ENCODE measurements at places on chromosomes 7 and 10. TPM values are rescaled to one million over a fixed set of nuclear protein-coding genes. Genes with fewer than 3 reads are reported as not detected.

- no peaks in the 10 kb centered on the region for H3K36me3 ChIP-seq
- no peak overlapping the region for H3K4me3 ChIP-seq
- DNase-seq = no peak
- H3K27me3 ChIP-seq = no peaks in the 10 kb centered on the region
These were observed 31.6 kb upstream of the USP6NL start for GRCh38 chr10:11643039-11643438.

TWIST1 gene
- total RNA-seq = not detected

GRCh38 chr7:97418312-97418711 lies 300.8 kb downstream of the SDHAF3 start:
- H3K27me3 ChIP-seq = no peaks in the 10 kb centered on the region
- no peak for DNase-seq
- H3K4me3 ChIP-seq = no peak overlapping the region
- no peaks in the 10 kb centered on the region for H3K36me3 ChIP-seq

DNA sequence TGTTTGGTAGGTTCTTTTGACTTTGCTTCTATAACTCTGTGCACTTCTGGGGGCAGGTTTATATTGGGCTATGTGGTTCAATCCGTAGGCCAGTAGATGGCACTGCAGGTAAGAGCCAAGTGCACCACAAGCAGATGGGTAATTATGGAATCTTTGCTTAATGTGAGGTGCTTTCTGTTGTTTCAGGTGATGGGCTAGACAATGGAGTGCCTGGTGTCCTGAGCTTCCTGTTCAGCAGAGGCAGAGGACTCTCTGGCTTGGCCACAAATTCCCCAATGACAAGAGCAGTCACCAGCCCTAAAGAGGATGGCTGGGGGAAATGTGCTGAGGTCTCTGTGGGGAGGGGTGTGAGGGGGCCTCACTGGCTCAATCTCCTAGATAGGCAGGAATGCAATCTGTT lies 455.0 kb downstream of the CCSER2 start:
- H3K27me3 ChIP-seq = no peaks in the 10 kb centered on the region
- no peak for DNase-seq
- H3K36me3 ChIP-seq = no peaks in the 10 kb centered on the region
- no peak overlapping the region for H3K27ac ChIP-seq
- no peak overlapping the region for H3K4me3 ChIP-seq

DNA sequence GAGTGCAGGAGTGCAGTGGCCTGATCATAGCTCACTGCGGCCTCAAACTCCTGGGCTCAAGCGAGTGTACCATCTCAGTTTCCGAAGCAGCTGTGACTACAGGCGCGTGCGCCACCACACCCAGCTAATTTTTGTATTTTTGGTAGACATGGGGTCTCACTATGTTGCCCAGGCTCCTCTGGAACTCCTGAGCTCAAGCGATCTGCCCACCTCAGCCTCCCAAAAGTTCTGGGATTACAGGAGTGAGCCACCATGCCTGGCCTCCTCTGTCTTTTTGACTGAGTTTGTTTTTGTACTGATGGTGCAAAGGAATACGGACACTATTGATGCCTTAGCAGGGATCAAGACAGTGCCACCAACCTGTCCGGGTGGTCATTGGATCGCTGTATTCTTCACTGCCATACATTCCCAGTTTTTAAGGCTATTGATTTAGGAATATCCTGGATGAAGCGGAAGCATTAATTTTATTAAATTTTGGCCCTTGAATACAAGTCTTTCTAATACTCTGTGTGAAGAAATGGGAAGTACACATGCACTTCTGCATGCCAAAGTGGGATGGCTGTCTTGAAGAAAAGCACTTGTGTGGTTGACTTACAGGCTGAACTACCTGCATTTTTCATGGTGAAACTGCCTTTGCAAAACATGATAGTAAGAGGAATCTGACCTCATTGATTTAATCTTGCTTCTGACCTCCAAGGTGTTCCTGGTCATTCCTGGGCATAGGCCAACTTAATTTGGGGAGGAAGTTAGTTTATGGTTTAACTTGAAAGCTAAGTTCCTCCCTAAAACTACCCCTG lies 2.1 kb upstream of the CUL2 start:
- H3K4me3 ChIP-seq = no peak overlapping the region
- peaks cover 8% of the 10 kb centered on the region for H3K27me3 ChIP-seq
- no peak overlapping the region for H3K27ac ChIP-seq
- peaks cover 10% of the 10 kb centered on the region for H3K36me3 ChIP-seq

DNA sequence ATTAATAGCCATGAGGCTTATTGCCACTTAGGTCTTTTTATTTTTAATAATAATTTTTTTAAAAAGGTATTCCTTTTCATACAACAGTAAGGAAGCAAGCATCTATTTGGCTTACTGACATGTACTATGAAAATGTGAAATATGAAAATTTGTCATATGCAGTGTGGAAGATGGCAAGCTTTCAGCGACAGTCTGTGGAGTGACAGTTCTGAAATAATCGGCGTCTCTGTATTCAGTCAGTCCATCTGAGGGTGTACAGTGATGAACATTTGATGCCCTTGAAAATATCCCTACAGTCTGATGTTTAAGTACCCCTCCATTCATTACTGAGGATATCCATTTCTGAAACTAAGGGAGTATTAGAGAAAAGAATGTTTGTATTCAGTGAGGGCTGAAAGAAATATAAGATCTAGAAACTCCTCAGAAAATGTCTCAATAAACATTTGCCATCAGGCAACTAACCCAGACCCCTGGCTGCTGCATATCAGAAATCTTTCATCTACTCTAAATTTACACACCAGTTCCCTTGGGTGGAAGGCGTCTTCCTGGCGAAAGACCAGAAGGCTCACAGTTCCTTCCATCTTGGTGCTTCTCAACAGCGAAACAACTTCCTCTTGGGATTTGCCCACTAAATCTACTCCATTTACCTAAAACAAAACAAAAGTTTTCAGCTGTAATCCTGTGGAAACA lies 440.6 kb downstream of the PARD3 start:
- no peaks in the 10 kb centered on the region for H3K36me3 ChIP-seq
- no peak overlapping the region for H3K4me3 ChIP-seq
- H3K4me1 ChIP-seq = peaks cover 5% of the 10 kb centered on the region
- no peak for DNase-seq

GRCh38 chr10:130631142-130632096 lies 495.2 kb downstream of the GLRX3 start:
- H3K27me3 ChIP-seq = peaks cover 3% of the 10 kb centered on the region
- no peaks in the 10 kb centered on the region for H3K36me3 ChIP-seq
- no peak overlapping the region for H3K4me3 ChIP-seq
- H3K27ac ChIP-seq = no peak overlapping the region

LIPF gene
- not detected for total RNA-seq

GRCh38 chr7:139181404-139181803 lies 49.6 kb upstream of the UBN2 start:
- DNase-seq = no peak
- no peaks in the 10 kb centered on the region for H3K27me3 ChIP-seq
- H3K4me1 ChIP-seq = no peaks in the 10 kb centered on the region
- no peak overlapping the region for H3K4me3 ChIP-seq
- peaks cover 23% of the 10 kb centered on the region for H3K36me3 ChIP-seq
